Cerebellar nuclear complex (tissue), 1 donor: ENCODE measurements at places on chromosomes 7 and 10.

- DNase-seq = no peak
Measured at GRCh38 chr7:108103558-108104298, 26.4 kb downstream of the LAMB4 start.

DNA sequence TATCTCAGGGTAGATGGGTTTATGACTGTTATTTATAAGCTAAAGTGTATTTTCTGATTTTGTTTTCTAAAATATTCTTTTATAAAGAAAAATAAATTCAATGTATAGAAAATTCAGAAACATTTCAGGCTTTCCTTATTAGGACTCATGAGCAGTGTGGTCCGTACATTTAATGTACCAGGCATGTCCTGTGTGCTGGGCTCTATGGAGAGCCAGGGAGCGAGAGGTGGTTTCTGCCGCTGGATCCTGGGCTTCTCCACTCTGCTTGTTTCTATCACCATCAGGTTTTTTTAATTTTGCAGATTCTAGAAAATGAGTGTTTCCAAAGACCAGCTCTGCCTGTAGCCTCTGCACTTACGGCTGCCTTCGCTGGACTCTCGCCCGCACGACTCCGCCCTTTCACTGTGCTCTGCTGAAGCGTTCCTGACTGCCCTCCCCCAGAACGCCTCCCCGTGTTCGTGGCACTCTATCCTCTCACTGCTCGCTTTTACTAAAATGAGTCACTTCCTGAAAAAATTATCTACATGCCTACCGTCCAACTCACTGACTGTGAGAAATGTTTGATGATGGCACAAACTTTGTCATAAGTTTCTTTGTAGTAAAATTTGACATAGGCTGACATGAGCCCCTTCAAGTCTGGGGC, 188.5 kb downstream of the ZMYND11 start:
- no peak for DNase-seq

DNA sequence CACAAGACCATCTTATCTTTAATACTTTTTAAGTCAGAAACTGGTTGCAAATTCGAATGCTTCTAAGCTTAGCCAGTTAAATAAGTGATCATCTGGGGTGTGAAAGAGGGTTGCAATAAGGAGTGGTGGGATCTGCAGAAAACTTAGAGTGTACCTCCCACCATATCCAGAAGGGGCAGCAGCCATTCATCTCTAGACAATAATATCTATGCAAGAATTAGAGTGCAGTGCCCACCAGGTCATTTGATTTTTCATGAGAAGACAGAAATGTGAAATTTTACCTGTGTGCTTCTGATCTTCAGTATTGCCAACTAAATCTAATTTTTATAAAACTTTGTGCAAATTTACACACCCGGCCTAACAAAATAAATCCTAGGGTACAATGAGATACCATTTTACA, 127.2 kb upstream of the SP4 start:
- no peak for DNase-seq

DNA sequence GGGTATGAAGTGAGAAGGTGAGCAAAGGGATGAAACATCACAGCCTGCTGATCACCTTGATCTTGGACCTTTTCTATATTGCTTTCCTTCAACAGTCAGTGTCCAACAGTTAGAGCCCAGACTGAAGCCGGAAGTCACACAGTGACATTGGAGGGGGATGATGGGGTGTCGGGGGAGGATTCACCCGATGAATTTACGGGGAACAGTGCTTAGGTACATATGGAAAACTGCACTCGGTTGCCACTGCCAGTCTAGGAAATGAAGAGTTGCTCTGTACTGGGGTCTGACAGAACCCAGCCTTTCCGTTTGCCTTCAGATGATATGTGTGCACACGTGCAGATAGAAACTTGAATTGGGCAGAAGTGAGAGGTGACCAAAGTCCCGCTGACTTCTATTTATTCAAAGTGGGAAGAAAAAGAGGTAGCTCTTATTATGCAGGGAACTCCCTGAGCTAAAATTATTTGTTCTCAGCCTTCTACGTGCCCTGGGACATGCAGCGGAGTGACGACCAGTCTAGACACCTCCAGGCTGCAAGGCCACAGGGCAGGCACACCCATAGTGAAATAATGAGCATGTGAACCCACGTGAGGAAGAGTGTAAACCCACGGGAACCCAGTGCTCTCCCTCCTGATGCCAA, 107.2 kb upstream of the INHBA start:
- no peak for DNase-seq

- DNase-seq = no peak
Measured at GRCh38 chr7:1742555-1743303, 72.7 kb downstream of the ELFN1 start.

DNA sequence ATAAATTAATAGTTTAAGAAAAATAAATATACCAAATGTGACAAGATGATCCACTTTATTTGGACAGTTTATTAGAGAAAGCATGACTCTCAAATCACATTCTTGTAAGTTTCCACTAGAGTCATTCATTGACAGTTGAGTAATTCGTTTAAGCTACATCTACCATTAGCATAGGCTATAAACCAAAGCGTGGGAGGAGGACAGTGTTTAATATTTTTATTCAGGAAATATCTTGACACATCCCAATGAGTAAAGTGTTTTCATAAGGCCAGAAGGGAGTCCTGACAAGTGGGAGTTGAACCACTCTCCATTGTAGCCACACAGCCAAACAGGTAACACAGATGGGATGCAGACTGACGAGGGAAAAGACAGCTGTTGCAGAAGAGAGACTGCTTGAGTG, 386.5 kb upstream of the SEMA3D start:
- no peak for DNase-seq

DNA sequence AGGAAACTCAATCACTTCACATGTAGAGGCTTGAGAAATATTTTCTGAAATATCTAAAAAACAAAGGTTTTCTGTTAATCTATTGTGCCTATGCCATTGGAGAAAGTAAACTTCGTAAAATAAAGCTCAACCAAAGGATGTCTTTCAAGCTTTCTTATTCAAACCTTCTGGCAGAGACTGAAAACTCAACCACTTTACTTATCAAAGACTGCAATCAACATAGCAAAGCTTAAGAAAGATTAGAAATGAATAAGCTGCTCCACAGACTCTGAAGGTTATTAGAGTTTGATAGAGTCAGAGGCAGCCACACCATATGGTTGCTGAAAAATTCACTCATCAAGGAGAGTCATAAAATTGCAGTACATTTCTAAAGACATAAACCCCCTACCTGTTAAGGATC, 245.8 kb upstream of the MEOX2 start:
- DNase-seq = no peak

GRCh38 chr7:86058649-86059048, 585.1 kb upstream of the GRM3 start:
- no peak for DNase-seq

DNA sequence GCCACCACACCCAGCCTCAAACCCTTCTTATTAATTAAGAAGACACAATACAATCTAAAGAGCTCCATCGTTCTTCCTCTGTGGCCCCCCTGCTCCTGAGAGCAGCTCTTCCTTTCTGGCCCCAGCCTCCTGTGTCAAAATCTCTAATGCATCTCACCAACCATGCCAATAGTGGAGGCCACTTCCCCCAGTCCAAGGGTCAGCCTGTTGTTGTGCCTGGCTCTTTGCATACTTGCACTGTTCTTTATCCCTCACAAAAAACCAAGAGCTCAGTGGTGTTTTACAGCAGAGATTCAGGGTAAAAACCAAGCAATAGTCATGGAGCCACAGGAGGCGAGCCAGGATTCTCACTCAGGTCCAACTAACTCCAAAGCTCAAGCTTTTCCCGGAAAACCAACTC, 190.2 kb downstream of the GFRA1 start:
- DNase-seq = no peak

DNA sequence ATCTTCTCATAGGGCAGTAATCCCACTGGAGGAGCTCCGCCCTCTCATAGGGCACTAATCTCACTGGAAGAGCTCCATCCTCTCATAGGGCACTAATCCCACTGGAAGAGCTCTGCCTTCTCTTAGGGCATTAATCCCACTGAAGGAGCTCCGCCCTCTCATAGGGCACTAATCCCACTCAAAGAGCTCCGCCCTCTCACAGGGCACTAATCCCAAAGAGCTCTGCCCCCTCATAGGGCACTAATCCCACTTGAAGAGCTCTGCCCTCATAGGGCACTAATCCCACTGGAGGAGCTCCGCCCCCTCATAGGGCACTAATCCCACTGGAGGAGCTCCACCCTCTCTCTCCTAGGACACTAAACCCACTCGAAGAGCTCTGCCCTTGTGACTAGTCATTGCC, 3.4 kb upstream of the FUOM start:
- no peak for DNase-seq
